ENCODE measurements at places on chromosomes 1 and 21. TPM values are rescaled to one million over a fixed set of nuclear protein-coding genes. Genes with fewer than 3 reads are reported as not detected.

Gene ACOT11
- 0.53 TPM for total RNA-seq

Gene ADCY10
- total RNA-seq, result 0.13 TPM

GRCh38 chr1:6694121-6694713, 7.4 kb downstream of the DNAJC11 start:
- no peaks in the 10 kb centered on the region for H3K36me3 ChIP-seq
- no peaks in the 10 kb centered on the region for H3K27me3 ChIP-seq
- peaks cover 16% of the 10 kb centered on the region for H3K4me1 ChIP-seq
- H3K4me3 ChIP-seq, result no peak overlapping the region

- no peak overlapping the region for H3K27ac ChIP-seq
- DNase-seq, result no peak
- H3K36me3 ChIP-seq, result no peaks in the 10 kb centered on the region
- H3K4me1 ChIP-seq, result no peaks in the 10 kb centered on the region
Measured at GRCh38 chr1:184593597-184593996, 161.1 kb downstream of the EDEM3 start.

- no peaks in the 10 kb centered on the region for H3K27me3 ChIP-seq
- H3K27ac ChIP-seq, result no peak overlapping the region
- peaks cover 10% of the 10 kb centered on the region for H3K36me3 ChIP-seq
- H3K4me1 ChIP-seq, result no peaks in the 10 kb centered on the region
- no peak overlapping the region for H3K4me3 ChIP-seq
Measured at GRCh38 chr1:97893844-97894243, 27.0 kb downstream of the DPYD start.

- H3K4me3 ChIP-seq, result no peak overlapping the region
- no peaks in the 10 kb centered on the region for H3K27me3 ChIP-seq
- DNase-seq, result no peak
- H3K4me1 ChIP-seq, result no peaks in the 10 kb centered on the region
Measured at GRCh38 chr21:38337793-38338192, 81.0 kb downstream of the KCNJ15 start.
